ENCODE measurements at places on chromosomes 4 and X.

DNA sequence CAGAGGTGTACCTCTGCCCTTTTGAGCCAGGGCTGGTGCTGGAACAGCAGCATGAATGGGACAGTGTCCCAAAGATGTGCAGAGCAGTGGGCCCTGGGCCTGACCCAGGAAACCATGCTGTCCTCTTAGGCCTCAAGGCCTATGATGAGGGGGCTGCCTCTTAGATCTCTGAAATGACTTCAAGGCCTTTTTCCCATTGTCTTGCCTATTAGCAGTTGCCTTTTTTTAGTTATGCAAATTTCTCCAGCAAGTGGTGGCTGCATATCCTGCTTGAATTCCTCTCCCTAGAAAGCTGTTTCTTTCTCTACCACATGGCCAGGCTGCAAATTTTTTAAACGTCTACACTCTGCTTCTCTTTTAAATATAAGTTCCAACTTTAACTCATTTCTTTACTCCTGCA, 160.3 kb downstream of the CFAP299 start:
- no peak for DNase-seq

DNA sequence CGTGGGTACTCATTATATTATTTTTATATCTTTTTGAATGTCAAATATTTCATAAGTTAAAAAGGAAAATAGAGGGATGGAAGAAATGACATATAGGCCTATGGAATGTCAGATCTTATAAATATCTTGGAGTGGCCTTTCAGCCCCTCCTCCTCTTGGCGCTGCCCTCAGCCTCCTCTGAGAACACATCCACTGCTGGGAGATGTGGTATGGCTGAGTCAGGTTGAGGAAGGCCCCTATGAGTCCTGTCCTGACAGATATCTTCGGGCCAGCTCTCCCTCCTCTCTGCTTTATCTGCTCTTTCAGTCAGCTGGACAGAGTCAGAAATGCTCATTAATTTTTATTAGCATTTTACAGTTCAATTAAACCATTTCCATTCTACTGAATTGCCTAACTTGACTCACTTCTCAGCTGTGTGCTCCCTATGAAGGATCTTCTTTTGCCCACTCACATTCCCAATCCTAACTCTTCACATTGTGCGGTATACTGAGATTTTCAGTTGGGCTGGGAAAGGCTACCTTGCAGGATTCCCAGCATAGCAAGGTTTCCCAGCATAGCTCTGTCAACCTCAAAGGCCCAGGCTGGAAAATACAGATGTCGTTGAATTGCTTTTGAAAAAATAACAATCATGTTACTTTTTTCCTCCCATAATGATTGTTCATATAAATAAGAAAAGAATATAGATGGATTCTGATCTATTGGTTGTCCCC, 128.0 kb downstream of the ARHGEF9 start:
- no peak for DNase-seq

DNA sequence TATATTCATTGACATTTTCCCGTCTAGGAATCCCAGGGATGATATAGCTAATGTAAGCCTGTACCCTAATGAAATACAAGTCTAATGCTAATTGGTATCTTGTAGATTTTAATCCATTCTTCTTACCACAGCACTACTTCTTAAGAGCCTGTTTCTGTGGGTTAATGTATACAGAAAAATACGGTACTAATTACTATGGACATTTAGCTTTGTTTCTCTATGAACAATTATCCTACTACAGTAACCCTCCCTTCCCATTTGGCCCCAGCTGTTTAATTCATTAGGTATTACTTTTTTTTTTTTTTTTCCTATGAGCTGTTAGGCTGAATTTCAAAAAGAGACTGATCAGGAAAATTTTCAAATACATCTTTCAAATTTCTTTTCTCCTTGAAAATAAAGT, 245.1 kb upstream of the SLC7A11 start:
- DNase-seq, result no peak

- no peak for DNase-seq
These were observed 67.7 kb downstream of the SMIM20 start for GRCh38 chr4:25981749-25982148.

- no peak for DNase-seq
These were observed 20.7 kb downstream of the HHIP start for GRCh38 chr4:144666539-144667175.

- DNase-seq, result no peak
These were observed 51.8 kb downstream of the LDB2 start for GRCh38 chr4:16846540-16847117.

- no peak for DNase-seq
These were observed 2.1 kb downstream of the GSTCD start for GRCh38 chr4:105710678-105711077.

DNA sequence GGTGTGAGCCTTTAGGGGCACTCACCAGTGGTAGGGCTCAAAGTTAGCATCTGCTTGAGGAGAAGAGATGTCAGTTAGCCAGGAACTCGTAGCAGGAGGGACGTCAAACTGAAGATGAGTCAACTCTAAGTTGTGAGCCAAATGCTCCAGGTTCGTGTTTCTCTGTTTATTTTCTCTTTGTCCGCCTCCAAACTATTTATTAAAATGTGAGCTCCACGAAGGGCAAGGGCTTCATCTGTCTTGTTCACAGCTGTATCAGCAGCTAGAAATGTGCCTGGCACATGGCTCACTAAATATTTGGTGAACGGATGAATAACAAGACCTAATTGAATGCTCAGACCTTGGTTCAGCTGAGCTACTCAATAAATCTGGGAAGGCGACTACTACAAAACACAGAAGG, 248.9 kb downstream of the BCOR start:
- no peak for DNase-seq

DNA sequence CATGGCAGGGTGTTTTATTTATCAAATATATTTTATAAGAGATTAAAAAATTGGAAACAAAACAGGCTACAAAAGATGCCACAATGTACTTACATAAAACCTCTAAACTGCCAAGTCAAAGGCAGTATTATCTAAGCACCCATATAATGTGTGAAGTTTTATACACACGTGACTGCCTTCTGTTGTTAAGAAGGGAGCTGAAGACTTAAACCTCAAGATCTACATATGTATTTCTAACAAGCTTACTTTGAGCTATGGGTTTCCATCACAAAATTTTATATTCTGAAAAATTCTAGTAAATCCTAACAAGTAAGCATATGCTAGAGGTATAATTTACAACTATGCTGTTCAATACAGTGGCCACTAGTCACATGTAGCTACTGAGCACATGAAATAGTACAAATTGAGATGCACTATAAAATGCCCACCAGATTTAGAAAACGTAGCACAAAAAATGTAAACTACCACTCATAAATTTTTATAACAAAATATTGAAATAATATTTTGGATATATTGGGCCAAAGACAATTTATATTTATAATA, 9.8 kb downstream of the ATP8A1 start:
- DNase-seq, result no peak

DNA sequence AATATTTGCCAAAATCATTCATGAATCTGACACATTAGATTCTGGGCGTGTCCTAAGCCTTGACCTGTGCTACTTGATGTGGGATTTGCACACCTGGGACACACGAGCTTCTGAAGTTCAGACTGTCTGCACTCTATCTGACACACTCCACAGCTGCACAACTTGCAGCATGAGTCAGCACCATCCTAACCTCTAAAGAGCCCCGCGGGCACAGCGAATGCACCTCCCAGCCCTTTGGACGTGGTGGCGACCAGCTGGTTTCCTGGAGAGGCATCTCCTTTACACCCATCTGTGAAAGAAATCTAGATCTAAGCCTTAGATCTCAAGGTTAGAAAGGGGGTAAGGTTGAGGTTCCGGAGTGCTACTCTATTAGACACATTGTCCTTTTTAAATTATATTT, 69.2 kb downstream of the SORBS2 start:
- no peak for DNase-seq

DNA sequence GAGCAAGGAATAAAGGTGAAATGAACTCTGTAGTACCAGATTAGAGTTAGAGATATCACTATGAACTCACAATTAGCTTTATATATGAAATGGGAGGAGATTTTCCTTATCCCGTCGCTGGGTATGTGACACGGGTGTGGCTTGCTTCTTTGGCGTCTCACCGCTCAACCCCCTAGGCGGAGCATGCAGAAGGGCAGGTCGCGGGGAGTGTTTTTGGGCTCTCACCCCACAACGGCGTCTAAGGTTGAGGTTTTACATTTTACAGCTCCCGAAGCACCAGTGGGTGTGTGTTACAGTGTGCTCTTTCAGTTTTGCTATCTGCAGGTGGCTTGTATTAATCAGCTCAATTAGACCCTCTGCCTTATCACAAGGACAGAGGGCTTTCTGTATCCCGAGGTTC, 42.1 kb upstream of the MAGEB10 start:
- DNase-seq, result no peak

DNA sequence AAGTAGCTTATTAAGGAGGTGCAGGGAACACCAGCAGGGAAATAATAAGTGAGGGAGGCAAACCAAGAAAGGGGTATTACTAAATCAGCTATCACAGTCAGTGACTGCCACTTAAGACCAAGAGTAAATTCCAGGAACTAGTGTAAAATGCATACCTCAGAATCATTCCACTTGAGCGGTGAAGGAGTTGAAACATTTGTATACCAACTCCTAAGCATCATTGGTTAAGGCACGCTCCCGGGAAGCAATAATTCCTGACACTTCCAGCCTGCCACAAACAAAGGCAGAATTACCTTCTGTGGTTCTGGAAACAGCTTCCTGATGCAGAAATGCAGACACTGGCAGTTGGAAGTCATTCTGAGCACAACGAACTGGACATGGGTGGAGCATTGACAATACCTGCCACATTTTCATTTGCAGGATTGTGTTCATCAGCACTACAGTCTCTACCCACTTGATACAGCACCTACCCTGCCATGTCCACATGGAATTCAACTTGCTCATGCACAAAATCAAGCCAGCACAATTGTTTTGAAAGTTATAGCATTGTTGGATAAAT, 82.1 kb downstream of the PPP1R2C start:
- no peak for DNase-seq

GRCh38 chrX:71626576-71626975, 8.3 kb upstream of the CXCR3 start:
- no peak for DNase-seq
